Retina (tissue), 1 donor: ENCODE measurements at places on chromosomes 11 and 22.

DNA sequence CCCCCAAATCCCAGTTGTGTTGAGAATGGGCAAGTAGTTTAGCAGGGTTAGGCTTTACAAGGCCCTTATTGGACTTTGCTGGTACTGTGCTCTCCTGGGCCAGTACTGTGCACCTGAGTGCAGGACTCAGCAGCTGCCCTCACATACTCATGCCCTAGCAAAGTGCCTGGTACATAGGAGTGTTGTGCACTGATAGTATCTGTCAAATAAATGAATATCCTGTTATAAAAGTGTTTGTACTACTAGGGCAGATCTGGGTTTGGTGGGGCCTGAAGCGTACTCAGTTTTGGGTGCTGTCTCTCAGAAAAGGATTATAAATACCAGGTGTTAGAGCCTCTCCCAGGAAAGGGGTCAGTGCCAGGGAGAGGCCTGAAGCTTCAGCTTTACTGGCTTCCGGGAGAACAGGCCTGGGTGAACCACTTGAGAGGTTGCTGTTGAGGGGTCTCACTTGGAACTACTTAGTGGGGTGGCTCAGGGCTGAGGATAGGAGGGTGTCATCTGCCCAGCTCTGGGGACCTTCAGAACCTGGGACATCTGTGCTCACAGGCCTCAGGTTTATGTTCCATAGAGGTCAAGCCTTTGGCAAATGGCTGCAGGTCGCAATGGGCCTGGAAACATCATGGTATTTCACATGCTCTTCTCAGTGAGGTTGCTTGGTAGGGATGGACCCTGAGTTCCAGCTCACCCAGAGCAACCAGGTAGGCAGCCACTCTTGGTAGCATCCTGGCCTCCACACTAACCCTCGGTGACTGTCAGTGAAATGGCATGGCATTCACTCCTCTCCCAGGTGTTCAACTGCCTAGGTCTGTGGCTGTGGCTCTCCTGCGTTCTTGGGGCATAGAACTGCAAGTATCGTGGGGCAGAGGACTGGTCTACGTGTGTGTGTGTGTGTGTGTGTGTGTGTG is 106.1 kb downstream of the ZBTB16 start:
- no peak for DNase-seq

DNA sequence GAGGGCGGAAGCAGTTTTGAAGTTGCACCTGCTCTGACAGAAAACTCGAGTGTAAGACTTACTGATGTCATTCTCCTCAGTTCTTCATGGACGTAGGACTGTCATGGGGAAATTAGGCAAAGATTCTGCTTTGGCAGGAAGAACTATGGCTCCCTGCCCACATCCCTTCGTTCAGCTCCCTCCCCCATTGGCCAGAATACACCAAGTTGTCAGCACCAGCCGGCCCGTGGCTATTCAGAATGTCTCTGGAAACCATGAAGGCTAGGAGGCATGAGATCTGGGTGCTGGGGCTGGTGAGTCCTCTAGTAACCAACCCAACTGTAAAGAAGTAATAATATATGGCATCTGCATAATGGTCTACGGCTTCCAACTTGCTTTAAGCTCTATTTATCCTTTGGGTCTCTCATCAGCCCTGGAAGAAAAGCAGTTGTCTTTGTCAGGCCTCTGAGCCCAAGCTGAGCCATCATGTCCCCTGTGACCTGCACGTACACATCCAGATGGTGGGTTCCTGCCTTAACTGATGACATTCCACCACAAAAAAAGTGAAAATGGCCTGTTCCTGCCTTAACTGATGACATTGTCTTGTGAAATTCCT is 74.1 kb downstream of the PIWIL4 start:
- DNase-seq, result no peak

GRCh38 chr11:35259529-35259928 is 120.6 kb downstream of the CD44 start:
- no peak for DNase-seq

DNA sequence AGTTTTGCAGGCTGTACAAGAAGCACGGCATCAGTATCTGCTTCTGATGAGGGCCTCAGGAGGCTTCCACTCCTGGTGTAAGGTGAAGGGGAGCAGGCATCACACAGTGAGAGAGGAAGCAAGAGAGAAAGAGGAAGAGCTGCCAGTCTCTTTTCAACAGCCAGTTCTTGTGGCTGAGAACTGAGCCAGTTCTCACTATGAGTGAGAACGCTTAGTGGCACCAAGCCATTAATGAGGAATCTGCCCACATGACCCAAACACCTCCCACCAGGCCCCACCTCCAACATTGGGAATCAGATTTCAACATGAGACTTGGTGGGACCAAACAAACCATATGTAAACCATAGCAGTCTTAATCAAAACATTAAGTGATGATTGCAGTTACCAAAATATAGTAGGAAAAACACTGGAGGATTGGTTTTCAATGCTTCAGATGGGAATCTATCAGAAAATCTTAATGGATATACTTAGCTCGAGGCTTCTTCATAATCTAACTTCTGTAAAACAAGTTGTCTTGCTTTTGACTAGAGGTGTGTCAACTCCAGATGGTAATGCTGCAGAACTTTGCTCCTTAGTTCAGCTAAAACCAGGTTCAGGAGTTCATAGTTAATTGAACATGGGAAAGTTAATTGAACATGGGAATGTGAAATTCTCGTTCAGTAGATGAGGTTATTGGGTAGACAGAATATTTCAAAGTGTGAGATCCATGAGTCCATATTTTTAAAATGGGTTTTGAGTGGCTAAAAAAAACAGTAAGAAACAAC is 12.2 kb downstream of the FAR1 start:
- DNase-seq, result no peak

DNA sequence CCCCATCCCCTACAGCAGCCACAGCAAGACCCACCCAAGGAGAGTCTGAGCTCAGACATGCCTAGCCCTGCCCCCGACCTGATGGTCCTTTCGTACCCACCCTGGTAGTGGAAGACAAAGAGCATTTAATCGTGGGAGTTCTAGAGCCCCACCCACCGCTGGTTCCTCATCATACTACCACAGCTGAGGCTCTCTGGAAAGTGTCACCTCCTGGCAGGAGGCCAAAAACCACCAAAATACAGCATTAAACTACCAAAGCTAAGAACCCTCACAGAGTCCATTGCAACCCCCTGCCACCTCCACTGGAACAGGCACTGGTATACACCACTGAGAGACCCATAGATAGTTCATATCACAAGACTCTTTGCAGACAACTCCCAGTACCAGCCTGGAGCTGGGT is 311.1 kb downstream of the TENM4 start:
- DNase-seq, result no peak

GRCh38 chr11:107268977-107269376 is 188.6 kb downstream of the CWF19L2 start:
- DNase-seq, result no peak

DNA sequence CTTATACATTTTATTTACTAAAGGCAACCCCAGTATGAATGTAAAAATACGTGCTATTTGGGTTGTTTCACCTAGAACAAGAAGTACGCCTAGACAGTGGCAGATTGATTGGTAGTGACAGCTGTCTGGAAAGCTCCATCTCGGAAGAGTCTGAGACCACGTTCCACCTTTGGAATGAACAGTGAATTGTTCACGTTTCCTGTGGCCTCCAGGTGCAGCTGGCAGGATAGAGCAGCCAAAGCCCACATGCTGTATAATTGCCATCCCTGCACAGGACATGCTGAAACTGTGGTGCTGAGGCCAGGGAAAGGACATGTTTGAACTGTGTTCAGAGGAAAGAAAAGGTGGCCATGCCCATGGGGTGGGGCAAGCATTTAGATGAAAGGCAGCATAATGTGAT is 218.7 kb upstream of the MTNR1B start:
- no peak for DNase-seq

GRCh38 chr11:27910186-27910931 is 197.6 kb downstream of the KIF18A start:
- no peak for DNase-seq
